Muscle of back (tissue), 13 donors: ENCODE measurements at places on chromosomes 6 and 20.

DNA sequence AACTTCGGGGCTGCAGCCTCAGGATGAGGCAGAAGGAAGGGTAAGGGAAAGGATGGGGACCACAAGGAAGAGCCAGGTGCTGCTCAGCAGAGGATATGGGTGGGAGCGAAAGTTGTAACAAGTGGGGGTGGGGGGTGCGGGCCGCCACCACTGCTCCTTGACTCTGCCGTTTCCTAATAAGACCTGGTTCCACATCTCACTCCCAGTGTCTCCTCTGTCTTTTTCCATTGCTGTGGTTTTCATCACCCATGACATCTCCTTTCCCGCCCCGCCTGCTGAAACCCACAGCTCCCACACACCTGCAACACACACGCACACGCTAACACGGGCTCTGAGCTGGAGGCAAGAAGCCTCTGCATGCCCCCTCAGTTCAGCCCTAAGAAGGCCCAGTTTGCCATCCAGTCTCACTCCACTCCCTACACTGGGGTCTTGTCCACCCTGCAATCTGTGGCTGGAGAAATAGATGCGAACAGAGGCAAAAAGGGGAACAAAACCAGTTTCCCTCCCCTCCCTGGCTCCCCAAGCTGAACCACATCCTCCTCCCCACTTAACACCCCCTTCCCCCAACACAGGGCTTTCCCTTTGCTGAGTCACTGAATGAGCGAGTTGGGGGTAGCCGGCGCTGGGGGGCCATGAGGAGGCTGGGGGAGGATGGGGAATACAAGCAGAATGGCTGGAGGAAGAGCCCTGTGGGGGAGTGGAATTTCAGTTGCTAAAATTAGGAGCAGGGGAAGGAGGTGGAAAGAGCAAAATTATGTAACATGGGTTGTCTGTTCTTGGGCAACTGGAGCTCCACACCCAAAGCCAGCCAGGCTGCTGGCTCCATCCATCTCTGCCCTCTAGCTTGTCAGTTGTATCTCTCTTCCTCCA lies 11.5 kb downstream of the NFKBIL1 start:
- peak; percentile 46 for DNase-seq

DNA sequence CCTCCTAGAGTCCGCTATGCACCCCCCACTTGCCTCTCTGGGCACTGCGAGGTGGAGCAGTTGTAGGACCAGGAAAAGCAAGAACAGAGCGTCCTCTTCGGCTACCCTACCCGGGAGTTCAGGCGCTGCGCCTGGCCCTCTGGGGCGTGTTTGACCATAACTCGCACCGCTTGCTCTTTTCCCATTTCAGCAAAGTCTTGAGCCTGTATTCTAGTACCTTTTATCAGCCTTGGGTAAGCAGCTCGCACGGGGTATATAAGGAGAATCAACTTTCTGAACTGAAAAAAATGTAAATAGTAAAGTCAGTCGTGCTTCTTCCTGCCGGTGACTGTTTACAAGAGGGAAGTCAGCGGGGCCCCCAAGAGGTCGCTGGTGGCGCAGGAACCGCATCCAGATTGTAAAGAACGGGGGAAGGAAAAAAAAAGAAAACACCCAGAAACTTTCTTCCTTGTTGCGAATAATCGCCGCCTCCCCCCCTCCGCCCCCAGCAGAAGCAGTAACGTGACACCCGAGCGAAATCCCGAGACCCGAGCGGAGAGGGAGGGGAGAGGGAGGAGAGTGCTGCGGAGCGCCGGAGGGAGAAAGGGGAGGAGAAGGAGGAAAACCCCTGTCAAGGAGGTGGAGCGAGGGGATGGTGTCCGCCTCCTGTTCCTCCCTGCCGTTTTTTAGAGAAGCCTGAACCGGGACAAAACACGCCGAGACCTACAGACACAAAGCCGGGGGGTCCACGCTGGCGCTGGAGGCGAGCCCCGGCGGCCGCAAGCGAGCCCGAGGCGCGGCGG lies at the start of gene UST:
UST (plus strand) TSS at position 668 of the 782 bp plus-strand sequence. CDS start 401 bp downstream, outside the sequence.
- peak; percentile 99 for DNase-seq

- DNase-seq, result peak; percentile 72
These were observed 259.2 kb downstream of the PRKN start for GRCh38 chr6:162468326-162468725.

DNA sequence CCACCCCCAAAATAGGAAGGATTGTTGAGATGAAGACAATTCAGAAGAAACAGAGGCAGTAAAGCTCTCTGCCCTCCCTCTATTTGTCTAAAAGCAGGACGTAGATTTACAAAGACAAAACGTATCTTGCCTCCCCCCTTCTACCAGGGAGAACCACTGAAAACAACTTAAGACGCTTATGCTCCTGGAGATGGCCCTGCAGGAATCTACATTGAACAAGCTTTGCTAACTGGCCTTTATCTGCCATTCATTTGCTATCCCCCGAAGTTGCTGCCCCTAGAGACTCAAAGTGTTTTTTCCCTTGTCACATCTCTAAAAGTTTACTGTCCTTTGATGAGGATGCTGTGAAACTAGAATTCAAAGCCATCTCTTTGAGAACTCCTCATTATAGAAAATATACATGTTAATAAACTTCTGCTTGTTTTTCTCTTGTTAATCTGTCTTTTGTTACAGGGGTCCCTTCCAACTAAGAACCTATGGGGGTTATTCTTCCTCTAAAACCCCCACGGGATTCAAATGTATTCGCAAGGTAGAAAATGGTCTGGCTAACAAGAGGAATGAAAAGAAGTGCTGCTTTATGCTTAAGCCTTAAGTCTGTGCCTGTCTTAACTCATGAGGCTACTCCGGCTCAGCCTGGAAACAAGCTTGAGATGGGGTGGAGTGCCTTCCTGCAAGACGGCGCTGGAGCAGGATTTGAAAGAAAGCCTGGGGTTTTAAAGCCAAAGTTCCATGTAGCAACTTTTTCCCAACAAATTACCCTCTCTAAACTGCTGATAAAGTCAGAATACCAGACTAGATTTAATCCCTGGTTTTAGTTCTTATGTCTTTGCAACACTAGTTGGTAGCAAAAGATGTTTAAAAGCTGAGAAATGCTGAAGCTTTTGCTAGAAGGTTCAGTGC lies 88.0 kb downstream of the CLIC5 start:
- no peak for DNase-seq

- no peak for DNase-seq
These were observed 52.5 kb downstream of the ALDH5A1 start for GRCh38 chr6:24547243-24547642.

GRCh38 chr6:143802833-143803565 lies 40.1 kb upstream of the LTV1 start:
- DNase-seq, result no peak

DNA sequence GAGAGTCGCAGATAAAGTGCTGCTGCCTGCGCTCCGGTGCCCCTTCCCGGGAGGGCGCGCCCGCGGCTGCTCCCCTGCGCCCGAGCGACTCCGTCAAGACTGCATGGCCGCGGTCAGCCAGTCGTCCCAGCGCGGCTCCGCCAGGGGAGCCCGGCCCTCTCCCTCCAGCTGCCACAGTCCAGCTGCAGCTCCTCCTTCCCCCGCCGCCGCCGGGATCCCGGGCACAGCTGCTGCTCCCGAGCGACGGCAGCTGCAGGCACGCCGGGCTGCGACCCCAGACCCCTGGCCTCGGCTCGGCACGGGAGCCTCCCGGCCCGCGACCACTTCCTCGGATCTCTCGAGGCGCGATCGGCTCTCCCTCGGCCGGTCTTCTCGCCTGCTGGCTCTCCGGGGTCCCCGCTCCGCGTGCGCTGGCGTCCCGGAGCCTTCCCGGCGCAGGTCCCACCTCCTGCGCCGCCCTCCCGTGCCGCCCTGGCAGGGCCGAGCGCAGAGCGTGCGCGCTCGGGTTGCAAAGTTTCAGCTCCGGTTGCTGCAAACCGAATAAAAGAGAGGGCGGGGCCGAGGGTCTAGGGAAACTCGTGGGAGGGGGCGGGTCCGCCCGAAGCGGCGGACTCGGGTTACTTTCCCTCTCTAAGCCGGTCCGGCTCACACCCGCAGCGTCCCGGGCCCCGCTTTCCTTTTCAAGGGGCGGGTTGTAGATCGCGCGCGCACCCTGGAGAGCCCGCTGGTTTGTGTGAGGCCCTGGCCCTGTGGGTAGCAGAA lies at the start of gene CNKSR3:
CNKSR3 (minus strand) TSS at position 542 of the 762 bp plus-strand sequence. CDS start 571 bp downstream, outside the sequence.
- DNase-seq, result peak; percentile 97

DNA sequence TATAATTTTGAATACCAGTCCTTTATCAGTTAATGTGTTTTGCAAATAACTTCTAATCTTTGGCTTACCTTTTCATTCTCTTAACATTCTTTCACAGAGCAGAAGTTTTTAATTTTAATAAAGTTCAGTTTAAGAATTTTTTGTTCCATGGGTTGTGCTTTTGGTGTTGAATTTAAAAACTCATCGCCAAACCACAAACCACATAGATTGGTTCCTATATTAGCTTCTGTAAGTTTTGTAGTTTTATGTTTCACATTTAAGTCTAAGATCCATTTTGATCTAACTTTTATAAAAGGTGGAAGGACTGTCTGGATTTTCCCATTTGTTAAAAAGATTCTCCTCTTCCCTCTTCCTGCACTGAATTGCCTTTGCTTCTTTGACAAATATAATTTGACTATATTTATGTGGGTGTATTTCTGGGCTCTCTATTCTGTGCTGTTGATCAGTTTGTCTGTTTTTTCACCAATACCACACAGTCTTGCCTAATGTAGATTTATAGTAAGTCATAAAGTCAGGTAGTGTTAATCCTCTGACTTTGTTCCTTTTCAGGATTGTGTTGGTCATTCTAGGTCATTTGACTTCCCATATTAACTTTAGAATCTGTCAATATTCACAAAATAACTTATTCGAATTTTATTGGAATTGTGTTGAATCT lies 17.5 kb upstream of the SDCBP2 start:
- DNase-seq, result no peak

- DNase-seq, result no peak
These were observed 35.3 kb downstream of the RALGAPA2 start for GRCh38 chr20:20677186-20677585.

DNA sequence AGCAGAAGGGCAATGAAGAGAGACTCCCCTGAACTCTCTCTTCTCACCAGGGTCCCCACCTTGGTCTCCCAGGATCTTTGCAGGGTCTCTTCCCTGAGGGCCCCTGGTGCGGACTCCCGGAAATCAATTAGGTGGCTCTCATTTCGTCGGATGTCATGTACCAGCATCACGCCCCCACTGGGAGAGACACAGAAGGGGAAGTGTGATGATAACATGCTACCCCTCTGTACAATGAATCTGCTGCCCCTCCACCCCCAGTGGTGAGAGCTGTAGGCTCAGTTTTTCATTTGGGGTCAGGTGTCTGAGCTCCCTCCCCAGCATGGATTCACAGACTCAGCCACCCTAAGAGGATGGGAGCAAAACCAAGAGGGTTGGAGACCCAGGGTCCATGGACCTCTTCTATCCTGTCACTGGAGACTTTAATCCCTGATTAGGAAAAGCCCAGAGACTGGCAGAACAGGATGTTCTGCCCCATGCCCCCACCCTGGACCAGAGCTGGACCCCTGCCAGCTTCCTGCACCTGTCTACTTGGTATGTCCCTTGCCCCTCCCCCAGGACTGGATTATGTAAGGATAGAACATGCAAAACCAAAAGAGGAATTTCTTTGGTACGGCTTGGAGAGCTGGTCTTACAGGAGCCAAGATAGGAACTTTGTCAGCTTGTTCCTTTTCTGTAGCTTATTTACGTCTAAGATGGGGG lies 11.1 kb downstream of the GGT7 start:
- DNase-seq, result peak; percentile 24

GRCh38 chr20:20020908-20021307 lies 3.7 kb downstream of the NAA20 start:
- no peak for DNase-seq

GRCh38 chr20:36855241-36855657 lies 20.7 kb upstream of the TLDC2 start:
- peak; percentile 37 for DNase-seq

- peak; percentile 3 for DNase-seq
These were observed 294.1 kb downstream of the TFAP2B start for GRCh38 chr6:51112731-51113130.

GRCh38 chr6:84808491-84809061 lies 44.2 kb upstream of the TBX18 start:
- peak; percentile 19 for DNase-seq

DNA sequence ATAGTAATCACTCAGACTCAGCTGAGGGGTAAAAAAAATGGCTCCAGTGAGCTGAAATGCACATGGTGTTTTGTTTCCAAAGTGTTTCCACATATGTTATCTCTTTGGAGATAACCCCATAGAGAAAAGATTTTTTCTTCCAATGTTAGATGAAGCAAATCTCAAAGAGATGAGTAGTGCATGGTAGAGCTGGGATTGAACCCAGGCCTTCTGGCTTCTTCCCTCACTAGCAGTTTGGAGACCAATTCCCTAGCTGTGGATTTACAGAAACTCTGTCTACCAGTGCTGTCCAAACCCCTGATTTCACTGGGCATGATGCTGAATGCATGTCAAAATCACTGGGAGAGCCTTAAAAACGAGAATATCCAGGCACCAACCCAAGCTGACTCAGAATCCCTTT lies 165.1 kb downstream of the LRFN2 start:
- DNase-seq, result no peak

GRCh38 chr6:137700751-137701477 lies 166.1 kb upstream of the TNFAIP3 start:
- DNase-seq, result no peak

DNA sequence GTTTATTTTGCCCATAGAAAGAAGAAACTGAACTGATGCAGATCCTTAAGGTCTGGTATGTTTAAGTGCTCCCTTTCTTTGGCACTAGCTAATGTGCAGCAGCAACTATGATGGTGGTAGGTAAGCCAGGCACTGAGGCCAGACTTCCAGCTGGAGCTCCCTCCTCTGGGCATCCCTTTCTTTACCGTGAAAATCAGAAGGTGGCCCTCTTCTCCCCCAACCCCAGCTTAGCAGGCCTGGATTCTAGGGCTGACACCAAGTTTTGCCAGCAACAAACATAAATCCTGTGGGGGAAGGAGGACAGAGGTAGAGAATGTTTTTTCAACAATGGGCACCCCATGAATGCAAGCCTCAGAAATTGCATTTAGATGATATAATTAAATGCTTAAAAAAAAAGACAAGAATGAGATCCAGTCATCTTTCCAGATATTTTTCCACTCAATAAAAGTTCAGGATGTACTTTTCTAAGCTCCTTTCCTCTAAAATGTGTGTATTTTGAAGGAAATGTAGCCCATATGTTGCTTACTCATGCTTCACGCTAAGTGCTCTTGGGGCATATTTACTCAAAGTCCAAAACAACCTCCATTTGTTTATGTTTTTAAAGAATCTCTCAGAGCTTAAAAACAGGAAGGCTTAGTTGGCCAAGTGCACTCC lies 123.9 kb upstream of the NXT1 start:
- no peak for DNase-seq

GRCh38 chr6:3617681-3618311 lies 133.7 kb downstream of the PXDC1 start:
- no peak for DNase-seq

GRCh38 chr6:22906091-22906549 lies 336.8 kb downstream of the HDGFL1 start:
- DNase-seq, result no peak

GRCh38 chr20:64142590-64142989 lies 21.7 kb upstream of the MYT1 start:
- no peak for DNase-seq
